NCI-H1436 treated with DMSO at 0.1 percent for 48 hours (cell line): ENCODE measurements at places on chromosomes 1 and 21.

DNA sequence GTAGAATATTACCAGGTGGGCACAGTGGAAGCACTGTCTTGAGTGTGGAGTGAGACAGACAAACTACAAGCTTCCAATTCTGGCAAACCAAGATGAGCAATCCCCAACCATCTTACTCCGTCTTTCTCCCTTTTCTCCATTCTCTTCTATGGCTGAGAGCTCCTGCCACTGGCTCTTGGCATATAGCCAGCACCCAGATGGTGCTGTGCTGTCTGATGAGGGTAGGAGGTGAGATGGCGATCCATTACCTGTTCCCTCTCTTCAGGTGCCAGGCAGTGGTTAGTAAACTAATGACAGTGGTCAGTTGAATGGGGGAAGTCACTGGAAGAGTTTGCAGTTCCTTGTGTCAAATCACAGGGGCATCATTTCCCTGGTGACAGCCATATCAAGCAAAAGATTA, 108.4 kb downstream of the FNBP1L start:
- no peak for DNase-seq

DNA sequence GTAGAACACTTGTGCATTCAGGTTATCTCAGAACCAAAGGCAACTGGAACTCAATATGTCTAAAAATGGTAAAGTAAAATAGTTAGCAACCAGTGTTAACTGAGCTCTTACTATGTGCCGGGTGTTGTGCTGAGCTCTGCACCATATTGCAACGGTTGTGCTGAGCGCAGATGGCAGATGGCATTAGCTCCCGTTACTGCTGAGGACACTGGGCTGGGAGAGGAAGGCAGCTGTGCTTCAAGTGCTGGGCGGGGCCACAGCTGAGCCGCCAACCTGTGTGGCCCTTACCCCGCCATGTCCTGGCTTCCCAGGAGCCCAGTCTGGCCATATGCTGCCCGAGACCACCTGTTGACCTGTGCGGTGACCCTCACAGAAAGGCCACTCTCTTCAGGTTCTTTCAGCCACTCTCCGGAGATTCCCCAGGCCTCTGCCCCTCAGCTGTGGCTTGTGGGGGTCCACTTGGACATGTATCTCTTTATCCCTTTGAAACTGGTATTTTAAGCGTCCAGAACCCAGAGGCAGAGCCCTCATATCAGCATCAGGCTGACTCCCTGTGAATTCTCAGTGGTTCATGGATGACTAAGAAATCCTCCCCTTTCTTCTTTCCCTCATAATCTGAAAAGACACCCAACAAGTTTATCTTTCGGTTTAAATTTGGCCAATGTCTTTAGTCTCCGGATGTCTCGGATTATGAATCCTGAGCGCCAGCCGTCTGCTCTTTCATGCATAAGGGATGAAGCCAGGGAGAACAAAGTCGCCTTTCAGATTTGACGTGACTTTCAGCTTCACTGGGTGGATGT, 26.4 kb downstream of the LDLRAP1 start:
- DNase-seq, result no peak

- no peak for DNase-seq
Measured at GRCh38 chr1:110011527-110012041, 22.8 kb upstream of the STRIP1 start.

DNA sequence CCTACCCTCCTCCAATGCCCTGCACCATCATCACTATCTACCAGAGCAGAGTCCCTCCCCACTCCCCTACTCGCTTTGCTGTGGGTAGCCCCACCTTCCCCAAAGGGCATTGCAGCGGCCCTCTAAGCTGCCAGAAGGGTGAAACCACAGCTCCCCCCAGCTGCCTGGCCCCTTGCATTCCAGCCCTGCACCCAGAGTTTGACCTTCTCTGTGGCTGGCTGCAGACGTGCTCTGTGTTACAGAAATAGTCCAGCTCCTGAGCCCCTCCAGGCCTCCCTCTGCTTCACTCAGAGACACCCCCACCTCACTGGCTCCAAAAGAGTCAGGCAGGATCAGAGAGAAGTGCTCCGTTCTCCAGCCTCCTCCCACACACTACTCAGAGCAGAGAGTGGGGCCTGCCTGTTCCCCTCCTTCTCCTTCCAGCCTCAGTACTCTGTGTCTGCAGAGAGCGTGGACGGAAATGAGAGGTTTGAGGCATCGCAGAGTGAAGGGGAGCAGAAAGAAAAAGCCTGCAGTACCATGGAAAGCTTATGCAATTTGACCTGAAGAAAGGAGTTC, 63.2 kb downstream of the PLEKHA6 start:
- no peak for DNase-seq

GRCh38 chr1:42748461-42749410, 8.7 kb upstream of the CLDN19 start:
- no peak for DNase-seq

GRCh38 chr1:57072401-57073110, 106.7 kb upstream of the C8B start:
- DNase-seq, result no peak

DNA sequence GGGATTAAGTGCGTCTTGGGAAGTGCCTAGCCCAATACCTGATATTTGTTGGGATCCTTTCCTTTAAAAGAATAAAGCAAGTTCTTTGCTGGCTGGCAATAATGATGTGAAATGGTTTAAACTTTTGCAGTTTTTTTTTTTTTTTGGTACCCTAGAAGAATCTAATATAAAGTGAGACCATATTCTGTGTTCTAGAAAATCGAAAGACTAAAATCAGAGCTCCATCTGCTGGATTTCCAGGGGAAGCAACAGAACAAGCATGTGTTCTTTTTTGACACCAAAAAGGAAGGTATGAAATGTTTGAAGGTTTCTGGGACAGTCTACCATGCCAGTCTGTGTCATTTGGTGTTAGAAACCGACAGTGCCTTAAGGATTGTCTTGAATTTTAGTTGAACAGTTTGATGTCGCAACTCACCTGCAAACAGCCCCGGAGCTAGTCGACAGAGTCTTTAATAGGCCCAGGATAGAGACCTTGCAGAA, 6.4 kb downstream of the UTP11 start:
- no peak for DNase-seq

GRCh38 chr1:23578311-23578996, 19.2 kb upstream of the ID3 start:
- DNase-seq, result no peak

DNA sequence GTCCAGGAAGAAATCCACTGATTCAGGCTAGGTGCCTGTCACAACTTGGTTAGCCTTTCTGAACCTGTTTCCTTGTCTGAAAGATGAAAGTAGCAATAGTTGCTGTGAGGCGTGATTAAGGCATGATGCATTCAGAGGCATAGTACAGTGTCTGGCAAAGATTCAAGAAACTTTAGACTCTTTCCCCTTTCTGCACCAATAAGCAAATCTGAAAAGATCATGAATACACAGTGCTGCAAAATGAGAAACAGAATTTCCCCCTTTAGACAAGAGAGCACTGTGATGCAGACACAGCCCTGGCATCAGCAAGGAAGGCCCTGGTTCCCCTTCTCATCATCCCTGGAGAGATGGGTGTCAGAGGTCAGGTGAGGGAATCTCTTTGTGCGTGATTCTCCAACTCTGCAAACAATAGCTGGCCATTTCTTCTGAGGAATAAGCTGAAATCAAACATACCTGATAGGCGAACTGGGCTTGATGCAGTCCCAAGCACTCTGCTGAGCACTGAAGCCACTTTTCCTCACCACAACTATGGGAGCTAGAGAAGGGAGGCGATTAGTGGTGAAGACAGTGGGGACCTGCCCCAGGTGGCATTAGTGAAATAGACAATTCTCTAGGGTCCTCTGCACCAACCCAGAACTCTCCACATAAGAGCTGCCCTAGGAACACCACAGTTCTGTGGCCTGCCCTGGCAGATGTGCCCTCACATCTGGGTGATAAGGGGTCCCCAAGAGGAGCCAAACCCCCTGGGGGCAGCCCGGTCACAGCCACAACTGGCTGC, 41.7 kb downstream of the ITPKB start:
- no peak for DNase-seq

DNA sequence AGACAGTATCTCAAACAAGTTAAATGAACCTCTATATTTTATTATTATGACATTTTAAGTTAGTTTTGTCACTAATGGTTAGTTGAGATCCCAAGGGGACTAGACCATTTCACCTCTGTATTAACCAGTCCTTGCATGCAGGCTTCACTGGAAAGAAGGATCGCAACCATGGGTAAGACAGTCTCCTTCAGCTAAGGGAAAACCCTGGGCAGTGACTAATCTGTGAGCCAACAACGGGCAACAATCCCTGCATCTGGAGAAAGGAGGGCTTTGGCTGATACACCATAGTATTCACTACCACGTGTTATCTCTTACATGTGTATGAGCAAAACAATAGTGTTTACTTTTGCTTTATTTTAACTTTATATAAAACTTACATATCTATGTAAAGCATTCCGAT, 708.8 kb upstream of the CHRM3 start:
- DNase-seq, result no peak

DNA sequence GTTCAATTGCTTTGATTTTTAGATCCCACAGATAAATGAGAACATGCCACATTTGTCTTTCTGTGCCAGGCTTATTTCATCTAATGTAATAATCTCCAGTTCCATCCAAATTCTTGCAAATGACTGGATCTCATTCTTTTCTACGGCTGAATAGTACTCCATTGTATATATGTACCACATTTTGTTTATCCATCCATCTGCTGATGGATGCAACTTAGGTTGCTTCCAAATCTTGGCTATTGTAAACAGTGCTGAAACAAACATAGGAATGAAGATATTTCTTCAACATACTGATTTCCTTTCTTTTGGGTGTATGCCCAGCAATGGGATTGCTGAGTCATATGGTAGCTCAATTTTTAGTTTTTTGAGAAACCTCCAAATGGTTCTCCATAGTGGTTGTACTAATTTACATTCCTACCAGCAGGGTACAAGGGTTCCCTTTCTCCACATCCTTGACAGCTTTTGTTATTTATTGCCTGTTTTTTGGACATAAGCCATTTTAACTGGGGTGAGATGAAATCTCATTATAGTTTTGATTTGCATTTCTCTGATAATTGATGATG, 344.4 kb downstream of the KCTD3 start:
- DNase-seq, result no peak

GRCh38 chr1:185957441-185958363, 223.5 kb downstream of the HMCN1 start:
- no peak for DNase-seq

DNA sequence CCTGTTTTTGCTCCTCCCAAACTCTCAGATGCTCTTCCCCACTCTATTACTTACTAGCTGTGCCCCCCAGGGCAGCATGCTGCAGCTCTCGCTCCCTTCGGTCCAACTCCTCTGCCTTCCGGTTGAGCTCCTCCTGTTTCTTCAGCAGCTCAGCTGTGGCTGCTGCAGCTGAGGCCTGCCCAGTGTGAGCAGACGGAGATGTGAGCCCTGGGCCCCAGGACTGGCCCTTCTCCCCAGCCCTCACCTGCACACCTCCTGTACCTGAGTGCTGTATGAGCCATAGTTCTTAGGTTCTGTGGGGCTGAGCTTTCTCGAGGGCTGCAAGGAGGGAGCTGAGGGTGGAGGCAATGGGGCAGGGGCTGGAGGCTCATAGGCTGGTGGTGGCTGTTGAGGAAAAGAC, 1.9 kb downstream of the SCAMP3 start:
- no peak for DNase-seq

DNA sequence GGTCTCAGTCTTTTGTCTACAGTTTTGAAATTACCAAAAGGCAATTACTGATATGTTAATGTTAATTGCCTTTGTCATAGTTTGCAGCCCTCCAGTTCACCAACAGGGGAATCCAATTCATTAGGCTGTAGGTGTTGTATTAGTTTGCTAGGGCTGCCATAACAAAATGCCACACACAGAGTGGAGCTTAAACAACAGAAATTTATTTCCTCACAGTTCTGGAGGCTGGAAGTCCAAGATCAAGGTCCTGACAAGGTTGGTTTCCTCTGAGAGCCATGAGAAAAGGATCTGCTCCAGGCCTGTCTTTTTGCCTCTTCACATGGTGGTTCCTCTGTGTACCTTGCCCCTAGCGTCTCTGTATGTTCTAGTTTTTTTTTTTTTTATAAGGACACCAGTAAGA, 1.3 kb downstream of the RTCA start:
- DNase-seq, result no peak

DNA sequence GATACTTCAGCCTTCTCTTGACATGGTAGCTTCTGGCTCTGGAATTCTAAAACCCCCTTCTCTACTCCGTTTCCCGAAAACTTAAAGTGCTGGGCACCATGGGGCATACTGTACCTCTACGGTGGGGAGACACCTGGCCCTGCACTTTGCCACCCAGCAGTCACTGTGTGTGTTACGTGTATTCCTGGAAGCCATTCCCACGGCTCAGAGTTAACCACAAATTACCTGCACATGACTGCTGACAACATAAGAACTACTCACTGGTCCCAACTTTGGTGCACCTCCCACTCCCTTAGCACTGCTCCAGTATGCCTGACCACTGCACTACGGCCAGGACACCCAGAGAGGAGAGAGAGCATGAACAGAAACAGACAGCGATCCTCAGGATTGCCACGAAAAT, 29.4 kb upstream of the TMPRSS2 start:
- no peak for DNase-seq

DNA sequence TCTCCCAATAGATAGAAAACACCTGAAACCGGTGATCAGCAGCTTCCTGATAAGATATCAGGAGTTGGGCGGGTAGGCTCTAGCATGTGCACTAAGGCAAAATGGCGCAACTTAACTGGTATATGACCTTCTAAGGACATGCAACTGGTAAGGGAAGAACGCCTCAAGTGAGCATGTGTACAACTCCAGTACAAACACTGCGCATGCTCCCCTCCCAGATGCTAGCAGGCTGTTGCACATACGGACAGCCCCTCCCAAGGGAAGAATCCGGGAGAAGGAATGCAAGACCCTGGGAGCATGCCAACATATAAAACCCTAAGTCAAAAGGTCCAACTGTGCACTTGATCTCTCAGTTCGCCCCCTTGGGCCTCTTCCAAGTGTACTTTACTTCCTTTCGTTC, 110.8 kb downstream of the TSEN15 start:
- DNase-seq, result no peak

DNA sequence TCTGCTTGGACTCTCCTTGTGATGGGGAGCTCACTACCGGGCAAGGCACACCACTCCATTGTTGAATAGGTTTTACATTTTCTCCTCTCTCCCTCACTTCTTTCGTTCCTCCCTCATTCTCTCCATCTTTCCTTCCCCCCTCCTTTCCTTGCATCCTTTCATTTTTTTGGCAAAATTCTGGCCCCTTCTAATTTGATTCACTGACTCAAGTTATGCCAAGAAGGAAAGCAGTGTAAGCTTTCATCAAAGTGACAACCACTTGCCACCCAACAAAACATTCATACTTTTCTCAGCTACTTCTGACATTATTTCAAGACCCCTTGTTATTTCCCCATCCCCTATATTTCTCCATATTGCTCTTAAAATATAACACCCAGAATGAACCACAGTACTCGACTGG, 68.4 kb downstream of the CACNA1E start:
- DNase-seq, result no peak

- DNase-seq, result no peak
Measured at GRCh38 chr1:921011-921837, 2.5 kb upstream of the SAMD11 start.

- no peak for DNase-seq
Measured at GRCh38 chr1:164755690-164756089, 196.7 kb downstream of the PBX1 start.

- no peak for DNase-seq
Measured at GRCh38 chr1:47675047-47675675, 237.3 kb downstream of the FOXD2 start.

- no peak for DNase-seq
Measured at GRCh38 chr1:197342669-197343068, 74.6 kb downstream of the CRB1 start.
